Right kidney (tissue), 9 donors: ENCODE measurements at places on chromosomes 1 and 21.

GRCh38 chr21:30271611-30272010 is 11.1 kb downstream of the KRTAP24-1 start:
- DNase-seq: no peak

GRCh38 chr1:20063861-20064292 is 6.1 kb upstream of the PLA2G5 start:
- DNase-seq: no peak

DNA sequence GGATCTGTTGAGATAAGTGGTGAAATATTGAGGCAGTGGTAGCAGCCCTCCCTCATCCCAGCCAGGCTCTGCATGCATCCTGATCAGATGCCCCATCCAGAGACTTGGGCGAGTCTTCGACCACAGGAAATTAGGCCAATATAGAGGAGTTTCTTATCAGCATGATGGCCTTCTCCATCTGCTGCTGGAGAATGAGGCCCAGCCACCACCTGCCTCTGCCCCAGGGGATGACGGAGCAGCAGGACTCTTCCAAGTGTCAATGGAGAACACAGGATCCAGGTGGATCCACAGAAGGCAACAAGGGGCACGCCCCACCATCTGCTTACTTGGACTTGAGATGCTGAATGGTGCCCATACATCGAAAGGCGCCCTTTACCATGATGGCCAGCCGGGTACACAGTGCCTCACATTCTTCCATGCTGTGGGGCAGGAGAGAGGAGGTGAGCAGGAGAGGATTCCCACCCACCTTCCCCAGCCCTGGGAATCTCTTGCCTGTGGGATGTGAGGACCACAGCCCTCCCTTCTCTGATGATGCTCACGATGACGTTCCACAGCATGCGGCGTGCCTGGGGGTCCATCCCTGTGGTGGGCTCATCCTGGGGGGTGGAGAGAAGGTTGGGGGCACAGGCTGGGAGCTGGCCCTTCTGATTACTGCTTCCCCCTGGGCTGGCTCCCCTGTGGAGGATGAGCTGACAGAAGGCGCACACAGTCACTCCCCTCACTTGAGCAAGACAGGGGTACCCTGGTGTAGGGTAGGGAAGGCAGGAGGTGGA is 91.5 kb upstream of the GCLM start:
- no peak for DNase-seq

GRCh38 chr1:6898974-6899539 is 113.8 kb downstream of the CAMTA1 start:
- DNase-seq: no peak

GRCh38 chr1:48967318-48967717 is 190.6 kb upstream of the BEND5 start:
- DNase-seq: no peak

DNA sequence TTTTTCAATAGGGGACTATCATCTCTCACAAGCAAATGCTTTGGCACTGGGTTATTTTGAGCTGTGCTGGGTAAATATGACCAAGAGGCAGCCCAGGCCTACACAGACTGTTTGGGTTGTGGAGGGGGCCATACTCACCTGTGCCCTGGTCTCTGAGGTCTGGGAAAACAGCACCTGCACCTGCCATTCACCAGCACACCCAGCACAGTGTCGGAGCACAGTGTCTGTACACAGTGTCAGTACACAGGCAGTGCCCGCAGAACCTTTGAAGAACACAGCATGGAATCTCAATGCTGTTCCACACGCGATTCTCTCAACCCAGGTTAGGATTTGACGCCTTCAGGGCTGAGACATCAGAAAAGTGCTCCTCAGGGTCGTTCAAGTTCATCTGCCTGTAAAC is 35.0 kb upstream of the FAM89A start:
- no peak for DNase-seq

GRCh38 chr1:154521695-154522094 is 19.5 kb upstream of the SHE start:
- DNase-seq: no peak
